A549 (cell line): ENCODE measurements at places on chromosomes 1 and 21. TPM values are rescaled to one million over a fixed set of nuclear protein-coding genes. Genes with fewer than 3 reads are reported as not detected.

DNA sequence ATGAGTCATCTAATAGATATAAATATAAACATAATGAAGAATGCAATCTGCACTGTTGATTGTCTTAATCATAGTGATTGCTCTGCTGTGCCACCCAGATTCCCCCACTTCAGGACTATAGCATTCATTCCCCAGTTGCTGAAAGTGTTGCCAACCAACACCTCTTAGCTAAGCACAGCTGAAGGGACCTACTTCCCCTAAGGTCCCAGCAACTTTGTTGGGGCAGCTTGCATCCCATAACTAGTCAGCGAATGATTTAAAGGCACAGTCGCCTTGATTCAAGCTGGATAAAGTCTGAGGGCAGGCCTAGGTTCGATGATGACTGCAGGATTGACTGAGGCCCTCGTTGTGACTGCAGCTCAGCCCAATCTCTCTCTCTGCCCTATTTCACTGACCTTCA is 14.3 kb upstream of the RGS1 start:
- no peak for DNase-seq

GRCh38 chr1:91779548-91780021 is 106.4 kb downstream of the TGFBR3 start:
- DNase-seq: no peak

DNA sequence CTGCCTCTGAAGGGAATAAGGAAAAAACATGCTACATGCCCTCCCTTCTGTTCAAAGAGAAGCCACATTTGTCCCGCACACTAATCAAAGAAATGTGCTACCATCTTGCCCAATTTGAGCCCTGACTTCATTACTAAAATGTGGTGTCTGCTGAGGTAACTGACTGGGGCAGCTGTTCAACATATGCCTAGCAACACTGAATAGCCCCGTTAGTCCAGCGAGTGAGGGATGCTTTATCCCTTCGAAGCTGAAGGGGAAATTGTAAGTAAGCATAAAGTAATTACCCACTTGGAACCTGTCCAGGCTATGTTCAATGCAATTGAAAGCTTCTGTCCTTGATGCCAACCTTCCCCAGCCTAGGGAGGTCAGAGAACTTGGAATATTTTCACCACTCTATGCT is 310.6 kb downstream of the SEC16B start:
- DNase-seq: no peak

Gene AGMAT
- polyA plus RNA-seq: 11.9 to 13.1 TPM (median 12.9 TPM) in 3 replicates

Gene FAM3B
- not detected in 3 replicates for polyA plus RNA-seq

Gene GABRD
- 0.16 to 0.52 TPM (median 0.38 TPM) in 3 replicates for polyA plus RNA-seq
